ENCODE measurements at places on chromosomes 4 and X.

DNA sequence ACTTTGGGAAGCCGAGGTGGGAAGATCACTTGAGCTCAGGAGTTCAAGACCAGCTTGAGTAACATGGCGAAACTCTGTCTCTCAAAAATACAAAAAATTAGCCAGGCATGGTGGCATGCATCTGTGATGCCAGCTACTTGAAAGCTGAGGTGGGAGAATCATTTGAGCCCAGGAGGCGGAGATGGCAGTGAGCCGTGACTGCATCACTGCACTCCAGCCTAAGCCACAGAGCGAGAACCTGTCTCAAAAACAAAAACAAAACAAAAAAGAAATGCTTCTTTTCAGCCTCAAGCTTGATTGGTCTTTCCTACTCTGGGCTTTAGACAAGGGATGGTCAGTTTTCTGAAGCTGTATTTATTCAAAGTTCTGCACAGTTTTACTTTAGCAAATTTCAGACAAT, 15.8 kb upstream of the DHRSX start:
- no peak for DNase-seq

GRCh38 chrX:66035667-66036066, 4.2 kb downstream of the VSIG4 start:
- no peak for DNase-seq

DNA sequence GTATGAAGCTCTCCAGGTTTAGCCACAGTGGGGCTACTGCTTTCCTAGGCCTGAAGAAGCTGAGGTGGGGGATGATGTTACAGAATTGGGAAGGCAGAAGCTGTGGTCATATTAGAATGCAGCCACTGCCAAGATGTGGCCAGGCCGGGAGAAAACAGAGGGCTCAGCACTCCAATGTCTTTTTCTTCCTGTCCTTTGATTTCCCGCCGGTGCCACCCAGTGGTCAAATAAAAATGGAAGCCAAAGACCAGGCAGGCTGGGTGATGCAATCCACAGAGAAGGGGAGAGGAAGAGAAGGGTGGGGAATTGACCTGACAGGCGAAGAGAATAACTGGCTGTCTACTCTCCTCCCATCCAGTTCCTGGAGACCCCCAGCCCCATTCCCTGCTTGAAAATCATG, 94.9 kb upstream of the SHISA3 start:
- no peak for DNase-seq

- no peak for DNase-seq
Observed at GRCh38 chrX:100083211-100083610, 326.9 kb downstream of the PCDH19 start.

DNA sequence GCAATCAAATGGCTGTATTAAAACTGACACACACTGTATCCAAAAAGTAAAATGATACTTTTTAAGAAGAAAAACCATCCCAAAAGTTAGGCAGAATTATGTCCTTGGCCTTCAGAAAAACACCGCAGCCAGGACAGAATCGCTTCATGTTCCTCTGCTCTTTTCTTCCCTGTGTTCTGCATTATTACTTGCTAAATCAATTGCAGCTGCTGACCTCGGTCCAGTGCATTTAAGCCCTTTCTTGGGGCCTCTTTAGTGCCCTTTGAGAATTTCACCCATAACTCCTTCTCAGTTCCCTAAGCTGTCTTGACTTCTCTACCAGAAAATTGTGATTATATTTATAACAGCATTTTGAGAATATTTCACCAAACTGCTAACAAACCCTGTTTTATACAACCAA, 696.9 kb downstream of the PCDH7 start:
- no peak for DNase-seq

- no peak for DNase-seq
Observed at GRCh38 chr4:1903035-1903434, 31.8 kb downstream of the NSD2 start.

GRCh38 chr4:40059362-40059761, 2.7 kb downstream of the N4BP2 start:
- no peak for DNase-seq

DNA sequence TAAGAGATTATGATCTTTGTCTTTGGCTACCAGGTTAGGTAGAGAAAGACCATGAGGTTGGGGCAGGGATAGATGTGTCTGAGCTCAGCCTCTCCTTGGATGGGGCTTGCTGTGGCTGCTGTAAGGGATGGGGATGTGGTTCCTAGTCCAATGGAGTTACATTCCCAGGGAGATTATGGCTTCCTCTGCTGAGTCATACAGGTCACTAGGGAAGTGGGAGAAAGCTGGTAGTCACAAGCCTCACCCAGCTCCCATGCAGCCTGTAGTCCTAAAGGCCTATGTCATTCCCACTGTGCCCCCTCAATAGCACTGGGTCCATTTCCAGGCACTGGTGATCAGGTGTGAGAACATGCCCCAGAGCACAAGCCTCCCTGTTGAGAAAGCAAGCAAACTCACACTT, 70.6 kb upstream of the CENPE start:
- DNase-seq, result no peak

GRCh38 chrX:132488180-132488705, 595 bp downstream of the MBNL3 start:
- no peak for DNase-seq

- no peak for DNase-seq
Observed at GRCh38 chr4:33054161-33054560, 2334.0 kb downstream of the PCDH7 start.

DNA sequence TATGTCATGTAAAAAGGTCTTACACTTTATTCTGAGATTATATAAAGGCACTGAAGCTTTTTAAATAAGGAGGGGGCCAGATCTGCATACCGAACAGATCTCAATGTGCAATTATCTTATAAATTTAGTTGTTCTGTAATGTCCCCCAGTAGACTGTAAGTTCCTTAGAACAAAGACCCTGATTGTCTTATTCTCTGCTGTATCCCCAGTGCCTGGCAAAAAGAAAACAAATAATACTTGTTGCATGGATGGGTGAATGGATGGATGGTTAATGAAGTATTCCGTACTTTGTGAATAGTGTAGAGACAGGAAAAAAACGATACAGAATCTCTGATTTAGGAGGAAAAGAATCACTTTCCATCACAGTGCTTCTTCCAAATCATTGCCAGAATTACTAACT, 141.5 kb downstream of the CHM start:
- DNase-seq, result no peak

GRCh38 chrX:29659911-29660310, 555.5 kb upstream of the MAGEB2 start:
- no peak for DNase-seq

GRCh38 chr4:8157944-8158709, 486 bp downstream of the ABLIM2 start:
- DNase-seq, result no peak

- no peak for DNase-seq
Observed at GRCh38 chr4:96955226-96955625, 1115.3 kb downstream of the PDHA2 start.

DNA sequence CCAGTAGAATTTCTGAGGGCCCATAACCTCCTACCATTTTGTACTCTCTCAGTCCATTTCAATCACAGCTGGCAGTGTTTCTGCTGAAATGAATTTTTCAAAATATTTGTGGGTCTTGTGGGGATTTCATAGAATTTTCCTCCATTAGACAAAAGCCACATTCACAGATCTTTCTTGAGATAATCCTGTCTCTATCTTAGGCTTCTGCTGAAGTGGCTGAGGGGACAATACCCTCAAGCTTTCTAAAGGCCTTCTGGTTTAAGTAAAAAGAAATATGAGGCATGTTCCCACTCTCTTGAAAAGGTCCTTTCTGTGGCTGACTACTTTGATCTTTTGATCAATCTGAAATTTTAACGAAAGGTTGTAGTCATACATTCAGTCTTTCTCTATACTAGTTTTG, 1930.0 kb upstream of the AGA start:
- no peak for DNase-seq

DNA sequence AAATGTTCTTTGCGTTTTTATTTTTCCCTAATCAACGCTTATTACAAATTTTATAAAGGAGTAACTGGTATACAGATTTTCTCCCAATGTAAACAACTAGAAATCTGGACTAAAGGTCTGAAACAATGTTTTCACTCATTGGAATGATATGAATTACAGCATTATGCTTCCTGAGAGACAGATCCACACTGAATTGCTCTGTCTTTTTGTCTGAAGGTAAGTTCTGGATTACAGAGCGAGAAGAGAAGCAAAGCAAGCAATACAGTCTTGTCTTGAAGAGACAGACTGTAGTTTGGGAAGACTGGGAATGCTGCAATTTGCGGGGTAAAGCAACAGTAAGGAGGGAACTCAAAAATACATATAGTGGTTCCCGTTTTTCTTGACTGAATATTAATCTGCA, 262.2 kb upstream of the PABPC4L start:
- no peak for DNase-seq

DNA sequence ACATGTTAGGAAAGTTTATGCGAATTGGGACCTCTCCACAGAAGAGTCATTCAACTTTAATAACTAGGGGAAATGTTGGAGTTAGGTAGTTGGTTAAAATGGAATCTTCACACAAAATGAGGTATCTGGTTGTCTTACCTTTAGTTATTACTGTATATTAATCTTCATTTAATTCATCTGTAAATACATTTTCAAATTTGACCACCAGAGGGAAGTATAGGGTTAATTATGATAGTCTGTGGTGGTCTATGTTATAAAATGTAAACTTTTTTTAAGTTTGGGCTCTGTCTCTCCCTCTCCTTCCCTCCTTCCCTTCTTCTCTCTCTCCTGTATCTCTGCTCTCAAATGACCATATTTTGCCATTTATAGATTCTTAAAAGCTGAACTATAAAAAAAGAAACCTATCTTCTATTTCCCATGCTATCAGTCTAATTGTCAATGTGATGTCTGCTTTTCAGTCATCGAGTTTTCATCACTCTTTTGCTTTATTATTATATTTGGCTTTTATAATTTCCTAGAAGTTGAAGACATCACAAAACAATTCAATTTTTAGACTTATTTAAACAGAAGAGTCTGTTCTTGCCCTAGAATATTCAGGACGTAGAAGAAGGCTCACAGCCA, 49.8 kb downstream of the TMEM144 start:
- DNase-seq, result no peak

DNA sequence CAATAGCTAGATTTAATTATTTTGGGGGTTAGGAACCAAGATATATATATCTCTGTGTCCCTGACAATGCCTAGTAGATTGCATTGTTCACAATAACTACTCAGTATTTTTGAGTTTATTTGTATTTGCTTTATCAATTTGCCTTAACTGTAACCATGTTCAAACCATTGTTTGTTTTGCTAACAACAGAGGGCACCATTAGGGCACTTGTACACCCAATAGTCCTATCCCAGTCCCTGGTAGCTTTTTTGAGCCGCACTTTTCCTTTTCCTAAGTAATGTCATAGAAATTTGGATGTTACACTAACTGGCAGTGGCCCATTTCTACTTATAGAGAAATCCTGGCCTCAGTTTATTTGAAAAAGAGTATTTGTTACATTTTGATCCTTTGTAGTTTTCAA, 575 bp upstream of the KLHL5 start:
- no peak for DNase-seq

GRCh38 chr4:157591245-157591644, 370.7 kb downstream of the GRIA2 start:
- no peak for DNase-seq

GRCh38 chr4:155506745-155507144, 130.0 kb upstream of the MAP9 start:
- no peak for DNase-seq

DNA sequence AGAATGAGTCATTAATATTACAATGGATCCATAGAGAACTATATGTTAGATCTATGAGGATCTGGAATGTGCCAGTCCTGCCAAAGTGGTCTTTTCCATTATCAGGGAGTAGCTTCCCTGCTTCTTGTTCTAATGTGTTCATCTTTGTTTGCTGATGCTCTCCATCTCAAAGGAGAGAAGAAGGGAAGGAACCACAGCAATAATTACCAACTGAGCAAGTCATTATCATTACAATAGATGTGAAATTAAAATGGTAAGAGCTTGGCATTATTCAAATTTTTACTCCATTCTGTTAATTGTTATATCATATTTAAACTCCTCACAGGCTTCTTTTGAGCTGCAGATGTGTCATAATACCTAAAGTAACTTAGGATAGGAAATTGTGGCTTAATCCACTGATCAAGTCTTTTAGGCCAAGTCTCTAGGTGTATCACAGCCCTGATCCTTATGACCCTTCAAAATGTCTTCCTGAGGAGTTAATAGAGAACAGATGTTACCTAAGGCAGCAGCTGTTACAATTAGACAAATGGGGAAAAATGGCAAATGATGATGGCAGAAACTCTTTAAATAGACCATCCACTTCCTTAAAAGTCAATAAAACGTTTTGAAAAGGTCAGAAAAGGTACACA, 1492.7 kb upstream of the IGFBP7 start:
- DNase-seq, result no peak

GRCh38 chrX:78071331-78071730, 32.7 kb upstream of the PGK1 start:
- no peak for DNase-seq

- DNase-seq, result no peak
Observed at GRCh38 chr4:71559957-71560571, 221.2 kb downstream of the SLC4A4 start.

- DNase-seq, result peak; percentile 35
Observed at GRCh38 chr4:82905205-82905604, 4.7 kb downstream of the THAP9 start.

DNA sequence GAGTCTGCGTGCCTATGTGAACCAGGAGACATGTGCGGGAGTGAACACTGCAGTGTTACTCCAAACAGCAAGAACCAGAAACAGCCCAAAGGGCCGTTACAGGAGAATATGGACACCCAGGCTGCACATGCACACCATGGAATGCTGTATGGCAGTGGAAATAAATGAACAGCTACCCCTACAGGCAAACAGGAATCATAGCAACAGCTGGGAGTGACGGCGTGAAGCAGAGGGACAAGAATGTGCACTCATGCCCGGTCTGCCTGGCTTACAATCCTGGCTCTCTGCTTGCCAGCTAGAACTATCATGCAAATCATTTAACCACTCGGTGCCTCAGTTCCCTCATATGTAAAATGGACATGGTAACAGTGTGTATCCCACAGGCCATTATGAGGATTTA, 16.6 kb downstream of the GPKOW start:
- DNase-seq, result no peak

- no peak for DNase-seq
Observed at GRCh38 chr4:181676546-181676945, 566.7 kb upstream of the TENM3 start.

DNA sequence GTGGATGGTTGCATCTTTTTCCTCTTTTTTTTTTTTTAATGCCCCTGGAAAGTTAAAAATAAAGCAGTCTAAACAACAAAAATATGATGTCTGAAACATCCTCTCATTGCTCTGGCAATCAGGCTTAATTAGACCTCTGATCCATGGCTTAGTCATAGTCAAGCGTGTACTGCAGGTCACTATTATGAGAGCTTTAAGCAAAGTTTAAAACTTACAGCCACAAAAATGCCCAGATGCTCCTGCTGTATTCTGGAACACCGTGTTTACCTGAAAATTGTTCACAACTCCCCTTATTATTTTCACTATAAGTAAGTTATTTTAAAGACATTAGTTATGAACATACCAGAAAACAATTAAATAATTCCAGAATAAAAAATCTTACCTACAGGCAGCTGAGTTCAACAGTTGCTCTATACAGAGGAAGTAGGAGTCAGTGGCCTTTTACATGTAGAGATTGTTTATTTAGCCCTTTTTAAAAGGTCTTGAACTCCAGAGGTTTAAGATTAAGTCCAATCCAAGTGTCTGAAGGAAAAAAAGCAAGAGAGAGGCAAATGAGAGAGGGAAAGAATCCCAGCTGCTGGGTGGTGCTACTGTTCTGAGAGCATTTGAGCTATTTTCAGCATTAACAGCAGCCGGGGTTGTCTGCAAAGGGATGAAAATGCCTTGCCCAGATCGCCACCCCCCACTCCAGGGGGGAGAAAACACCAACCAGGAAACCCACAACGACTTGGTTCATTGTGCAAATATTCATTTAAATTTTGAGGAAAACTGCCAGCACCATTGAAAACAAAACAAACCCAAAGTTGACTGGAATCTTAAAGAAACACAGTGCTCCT, 36.9 kb downstream of the SORBS2 start:
- DNase-seq, result no peak
